Activated T-helper 1 cell treated with Interleukin-2 at 50 U/mL for 16 hours (primary cell): ENCODE measurements at places on chromosomes 7 and 10.

- no peak for DNase-seq
These were observed 66.7 kb upstream of the LEP start for GRCh38 chr7:128174386-128174785.

DNA sequence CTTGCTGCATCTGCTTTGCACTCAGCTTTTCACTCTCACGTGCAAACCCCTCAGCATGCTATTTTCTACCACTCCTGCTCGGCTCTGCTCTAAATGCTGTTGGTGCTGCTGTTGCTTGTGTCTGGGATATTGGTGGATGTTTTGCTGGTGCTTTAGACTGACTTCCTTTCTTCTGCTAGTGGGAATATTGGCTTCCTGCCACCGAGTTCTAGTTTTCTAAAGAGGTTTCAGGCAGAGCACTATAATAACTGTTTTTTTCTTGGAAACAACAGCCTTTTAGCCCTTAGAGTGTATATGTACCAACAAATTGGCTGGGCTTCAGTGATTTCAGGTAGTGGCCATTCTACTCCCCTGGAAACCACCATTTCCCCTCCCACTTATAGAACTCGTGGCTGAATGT, 27.8 kb downstream of the TMEM236 start:
- DNase-seq: no peak

DNA sequence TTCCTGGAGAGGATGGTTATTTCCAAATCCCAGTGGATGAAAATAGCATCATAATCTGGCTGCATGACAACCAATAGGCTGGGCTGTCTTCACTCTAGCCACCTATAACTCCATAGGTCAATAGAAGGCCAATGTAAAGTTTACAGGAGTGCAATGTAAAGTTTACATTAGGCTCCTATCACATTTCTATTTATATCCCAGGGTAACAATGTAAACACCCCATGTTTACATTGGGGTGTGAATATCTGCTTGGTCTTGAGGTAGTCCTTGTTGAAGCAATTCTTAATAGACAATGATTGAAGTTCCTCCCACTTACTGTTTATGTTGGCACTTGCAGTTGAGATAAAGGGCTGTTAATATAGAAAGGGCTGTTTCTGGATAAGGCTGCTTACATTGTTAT, 21.5 kb downstream of the CH25H start:
- no peak for DNase-seq

DNA sequence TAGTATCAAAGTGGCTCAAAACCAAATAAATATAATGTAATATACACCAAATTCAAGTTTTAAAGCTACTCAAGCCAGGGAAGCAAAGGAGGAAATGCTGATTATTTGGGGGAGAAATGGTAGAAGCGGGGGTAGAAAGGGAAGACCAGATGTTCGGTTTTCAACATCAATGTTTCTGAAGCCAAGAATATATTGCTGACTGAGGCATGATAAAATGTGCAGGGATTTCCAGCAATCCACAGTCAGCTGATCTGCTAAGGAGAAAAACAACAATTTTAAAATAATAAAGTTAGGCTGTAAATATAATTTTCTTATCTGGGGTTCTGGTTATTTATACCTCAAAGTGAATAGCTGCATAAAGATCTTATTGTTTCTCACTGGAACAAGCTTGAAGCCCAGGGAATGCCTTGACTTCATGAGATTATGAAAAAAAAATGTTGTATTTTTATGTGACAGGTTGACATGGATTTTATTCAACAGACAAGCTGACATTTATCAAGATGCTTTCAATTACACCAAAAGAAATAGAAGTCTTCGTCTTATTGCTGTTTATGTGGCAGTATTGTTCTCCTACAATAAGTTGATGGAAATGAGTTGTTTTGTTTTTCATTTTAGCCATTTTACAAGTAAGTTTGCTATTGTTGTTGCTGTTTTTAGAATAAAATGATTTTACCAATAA, 28.6 kb upstream of the BMPER start:
- DNase-seq: no peak

- no peak for DNase-seq
These were observed 461.2 kb downstream of the INHBA start for GRCh38 chr7:41241641-41242040.

DNA sequence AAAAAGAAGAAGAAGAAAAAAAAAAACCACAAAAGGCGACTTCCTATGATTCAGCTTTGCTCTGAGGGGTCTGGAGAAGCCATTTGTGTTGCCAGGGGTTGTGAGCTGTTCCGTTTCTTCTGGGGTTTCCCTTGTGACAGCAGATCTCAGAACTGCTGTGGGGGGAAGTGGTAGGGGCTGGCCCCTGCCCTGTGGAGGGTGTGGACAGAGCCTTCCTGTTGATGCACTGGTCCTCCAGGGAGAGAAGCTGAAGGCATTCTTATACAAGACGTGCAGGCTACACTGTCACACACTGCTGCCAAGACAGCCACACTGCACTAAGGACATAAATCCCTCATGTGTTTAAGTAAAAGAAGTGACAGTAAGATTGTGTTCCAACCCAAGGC, 17.3 kb upstream of the CSGALNACT2 start:
- DNase-seq: peak; percentile 24

- DNase-seq: no peak
These were observed 59.8 kb upstream of the TES start for GRCh38 chr7:116150588-116150987.
